ENCODE measurements at places on chromosomes 7 and 10.

- no peak for DNase-seq
These were observed 546.8 kb downstream of the PHTF2 start for GRCh38 chr7:78345293-78345911.

- DNase-seq, result no peak
These were observed 97.5 kb upstream of the NPS start for GRCh38 chr10:127451628-127452027.

DNA sequence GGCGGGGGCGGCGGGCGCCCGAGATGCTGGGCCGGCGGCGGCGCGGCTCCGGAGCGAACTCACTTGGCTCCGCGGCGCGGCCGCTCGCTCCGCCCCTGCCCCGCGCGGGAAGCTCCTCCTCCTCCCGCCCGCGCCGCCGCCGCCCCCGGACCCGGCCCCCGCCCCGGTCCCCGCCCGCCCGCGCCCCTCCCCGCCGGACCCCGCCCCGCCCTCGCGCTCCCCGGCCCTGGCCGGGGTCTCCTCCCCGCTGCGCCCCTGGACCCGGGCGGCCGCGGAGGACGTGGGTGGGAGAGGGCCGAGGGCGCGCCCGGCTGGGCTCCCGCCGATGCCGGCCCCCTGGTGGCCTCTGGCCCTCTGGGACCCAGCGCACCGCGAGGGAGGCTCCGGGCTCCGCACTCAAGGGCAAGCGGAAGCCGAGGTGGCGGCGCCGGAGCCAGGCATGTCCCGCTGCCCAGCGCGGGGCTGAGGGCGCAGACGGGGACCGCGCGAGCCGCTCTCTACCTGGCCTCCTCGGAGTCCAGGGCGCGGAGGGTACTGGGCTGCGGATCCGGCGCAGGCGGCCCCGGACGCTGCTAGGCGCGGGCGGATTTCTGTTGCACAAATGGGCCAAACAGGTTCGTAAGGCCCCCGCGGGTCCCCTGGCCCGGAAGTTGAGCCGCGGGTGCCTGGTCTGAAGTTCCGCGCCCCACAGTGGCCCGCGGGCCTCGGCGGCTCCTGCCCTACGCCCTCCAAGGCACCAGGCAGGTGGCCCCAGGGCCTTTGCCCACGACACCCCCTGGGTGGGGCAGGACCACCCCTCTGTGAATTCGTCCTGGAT, at the start of gene TCERG1L:
Gene TCERG1L, minus strand, starts transcription at position 61 of the 817 bp plus-strand sequence. CDS start 86 bp downstream, outside the sequence.
- DNase-seq, result no peak

DNA sequence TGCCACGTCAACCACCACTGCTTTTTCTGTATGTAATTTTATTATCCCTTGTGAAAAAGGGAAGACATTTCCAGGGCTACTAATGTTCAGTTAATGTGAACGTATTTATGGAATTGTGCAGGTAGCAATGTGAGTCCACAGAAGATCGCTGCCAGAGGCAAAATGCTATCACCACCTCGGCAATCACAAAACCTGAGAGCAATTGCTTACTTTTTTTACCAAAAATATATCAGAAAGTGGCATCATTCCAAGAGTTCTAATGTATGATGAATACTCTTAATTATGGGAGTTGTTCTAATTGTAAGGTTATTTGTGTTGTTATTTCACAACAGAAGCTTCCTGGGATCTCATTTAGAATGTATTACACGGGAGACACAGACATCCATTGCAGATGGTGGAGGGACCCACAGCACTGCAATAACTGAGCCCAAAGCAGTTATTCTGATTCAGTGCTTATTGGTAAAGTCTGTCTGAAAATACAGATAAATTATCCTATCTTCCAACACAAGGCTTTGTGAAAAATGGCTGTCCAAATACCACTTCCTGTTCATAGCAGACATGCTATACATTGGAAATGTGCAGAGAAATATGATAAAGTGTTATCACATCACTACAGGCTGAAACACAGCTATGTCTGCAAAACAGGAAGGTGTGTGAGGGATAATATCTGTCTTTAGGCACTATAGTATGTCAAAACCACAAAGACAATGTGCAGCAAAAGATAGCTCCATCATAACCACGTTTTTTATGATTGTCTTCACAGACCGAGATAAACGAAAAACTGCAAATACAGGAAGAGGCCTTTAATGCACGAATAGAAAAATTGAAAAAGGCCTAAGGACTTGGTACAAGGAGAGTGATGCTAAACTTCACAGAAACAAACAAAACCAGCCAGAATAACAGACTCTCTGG, 102.7 kb downstream of the CABCOCO1 start:
- DNase-seq, result no peak

DNA sequence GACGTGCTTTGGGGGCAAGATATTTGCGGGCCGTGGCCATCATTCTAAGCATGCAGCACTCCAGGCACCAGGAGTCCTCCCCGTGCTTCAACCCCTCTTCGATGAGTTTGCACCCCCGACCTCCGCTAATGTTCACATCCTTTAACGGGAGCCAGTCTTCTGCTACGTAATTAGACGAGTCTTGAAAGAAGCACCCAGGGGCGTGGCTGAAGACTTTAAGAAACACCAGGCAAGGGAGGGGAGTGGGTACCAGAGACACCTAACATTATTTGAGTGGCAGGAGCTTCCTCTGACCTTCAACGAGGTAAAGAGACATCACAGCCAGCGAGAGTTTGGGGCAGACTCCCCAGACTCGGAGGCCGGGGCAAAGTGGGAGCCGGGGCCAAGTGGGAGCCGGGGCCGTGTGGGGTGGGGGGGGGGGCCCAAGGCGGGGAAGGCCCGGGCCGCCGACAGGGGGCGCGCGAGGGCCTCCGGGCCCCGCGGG, 31.1 kb upstream of the TOMM7 start:
- peak; percentile 90 for DNase-seq

GRCh38 chr7:98541101-98541500, 76.0 kb upstream of the NPTX2 start:
- no peak for DNase-seq

DNA sequence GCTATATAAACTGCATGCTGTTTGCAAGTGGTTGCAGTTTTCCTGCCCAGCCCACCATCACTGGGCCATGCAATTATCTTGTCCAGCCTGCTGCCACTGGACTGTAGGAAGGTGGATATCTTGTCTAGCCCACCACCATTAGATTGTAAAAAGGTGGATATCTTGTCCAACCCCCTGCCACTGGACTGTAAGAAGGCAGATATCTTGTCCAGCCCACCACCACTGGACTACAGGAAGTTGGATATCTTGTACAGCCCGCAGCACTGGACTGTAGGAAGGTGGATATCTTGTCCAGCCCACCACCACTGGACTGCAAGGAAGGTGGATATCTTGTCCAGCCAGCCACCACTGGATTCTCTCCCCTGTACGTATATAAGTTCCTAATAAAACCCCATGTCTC, 69.8 kb downstream of the SKAP2 start:
- DNase-seq, result no peak

- no peak for DNase-seq
These were observed 44.5 kb downstream of the MKI67 start for GRCh38 chr10:128081720-128082119.

- no peak for DNase-seq
These were observed 8.0 kb downstream of the HIPK2 start for GRCh38 chr7:139769761-139770160.

GRCh38 chr7:77537778-77538280, 734 bp downstream of the PTPN12 start:
- peak; percentile 66 for DNase-seq

GRCh38 chr7:43042302-43042701, 70.1 kb upstream of the HECW1 start:
- no peak for DNase-seq

- DNase-seq, result peak; percentile 74
These were observed 844 bp downstream of the FBXW4 start for GRCh38 chr10:101693978-101694673.

- DNase-seq, result no peak
These were observed 59.7 kb downstream of the PHTF2 start for GRCh38 chr7:77858278-77858677.

DNA sequence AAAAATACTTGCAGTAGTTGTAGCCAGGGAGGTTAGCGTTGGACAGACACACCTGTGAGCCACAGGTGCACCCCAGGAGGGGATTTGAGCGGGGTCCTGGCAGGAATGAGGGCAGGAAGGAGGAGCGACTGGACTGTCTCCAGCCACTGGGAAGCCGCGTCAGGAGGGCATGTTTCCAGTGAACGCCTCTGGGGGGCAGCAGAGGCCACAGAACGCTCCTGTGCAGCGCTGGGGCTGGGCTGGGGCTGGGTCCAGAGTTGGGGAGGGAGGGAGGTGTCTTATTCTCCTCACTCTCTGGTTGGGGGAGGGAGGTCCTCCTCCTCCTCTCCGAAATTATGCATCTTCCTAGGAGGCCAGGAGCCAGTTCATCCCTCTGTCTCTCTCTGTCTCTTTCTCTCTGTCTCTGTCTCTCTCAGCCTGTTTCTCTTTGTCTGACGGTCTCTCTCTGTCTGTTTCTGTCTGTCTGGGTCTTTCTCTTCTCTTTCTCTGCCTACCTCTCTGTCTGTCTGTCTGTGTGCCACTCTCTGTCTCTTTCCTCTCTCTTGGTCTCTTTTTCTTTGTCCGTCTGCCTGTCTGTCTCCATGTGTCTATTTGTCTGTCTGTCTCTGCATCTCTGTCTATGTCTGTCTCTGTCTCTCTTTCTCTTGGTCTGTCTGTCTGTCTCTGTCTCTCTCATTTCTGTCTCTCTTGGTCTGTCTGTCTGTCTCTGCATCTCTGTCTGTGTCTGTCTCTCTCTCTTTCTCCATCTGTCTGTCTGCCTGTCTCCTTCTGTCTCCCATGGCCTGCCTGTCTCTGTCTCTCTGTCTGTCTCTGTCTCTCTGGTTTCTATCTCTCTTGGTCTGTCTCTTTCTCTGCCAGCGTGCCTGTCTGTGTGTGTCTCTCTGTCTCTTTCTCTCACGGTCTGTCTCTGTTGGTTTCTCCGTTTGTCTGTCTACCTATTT, 9.9 kb upstream of the PSMG3 start:
- DNase-seq, result peak; percentile 84

- no peak for DNase-seq
These were observed 43.5 kb upstream of the CACUL1 start for GRCh38 chr10:118798231-118798662.

DNA sequence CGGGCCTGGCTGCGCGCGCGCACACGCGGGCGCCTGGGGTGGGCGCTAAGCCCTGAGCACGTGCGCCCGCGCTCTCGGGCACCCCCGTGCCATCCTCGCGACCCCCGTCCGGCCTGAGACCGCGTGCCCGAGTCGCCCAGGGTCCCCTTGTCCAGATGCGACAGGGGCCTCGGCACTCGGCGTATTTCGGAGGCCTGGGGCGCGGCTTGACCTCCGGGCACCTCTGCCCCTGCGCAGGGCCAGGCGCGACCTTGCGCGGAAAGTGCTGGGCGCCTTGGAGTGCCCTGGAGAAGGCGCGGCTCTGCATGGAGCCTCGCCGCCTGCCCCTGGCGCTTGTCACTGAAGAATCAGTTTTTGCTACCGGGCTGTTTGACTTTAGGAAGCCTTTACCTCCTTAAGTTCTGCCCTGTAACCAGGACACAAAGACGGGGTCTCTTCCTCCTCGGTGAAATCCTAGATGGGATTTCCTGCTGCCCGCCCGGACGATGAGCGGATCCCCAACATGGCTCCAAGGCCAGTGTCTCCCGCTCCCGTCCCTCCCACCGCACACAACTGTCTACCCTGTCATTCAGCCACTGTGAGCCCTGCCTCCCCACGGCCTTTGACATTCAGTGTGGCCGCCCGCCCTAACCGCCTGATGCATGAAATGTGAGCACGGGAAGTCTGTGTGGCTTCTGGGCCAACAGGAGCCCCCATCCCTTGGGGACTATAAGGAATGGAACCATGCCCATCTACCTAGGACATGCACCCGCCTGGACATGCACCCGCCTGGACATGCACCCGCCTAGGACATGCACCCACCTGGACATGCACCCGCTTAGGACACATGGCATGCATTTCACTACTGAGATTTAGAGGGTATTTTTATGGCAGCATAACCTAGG, 1.1 kb upstream of the STK32C start:
- no peak for DNase-seq

GRCh38 chr10:132269266-132270230, 38.2 kb downstream of the STK32C start:
- DNase-seq, result no peak

DNA sequence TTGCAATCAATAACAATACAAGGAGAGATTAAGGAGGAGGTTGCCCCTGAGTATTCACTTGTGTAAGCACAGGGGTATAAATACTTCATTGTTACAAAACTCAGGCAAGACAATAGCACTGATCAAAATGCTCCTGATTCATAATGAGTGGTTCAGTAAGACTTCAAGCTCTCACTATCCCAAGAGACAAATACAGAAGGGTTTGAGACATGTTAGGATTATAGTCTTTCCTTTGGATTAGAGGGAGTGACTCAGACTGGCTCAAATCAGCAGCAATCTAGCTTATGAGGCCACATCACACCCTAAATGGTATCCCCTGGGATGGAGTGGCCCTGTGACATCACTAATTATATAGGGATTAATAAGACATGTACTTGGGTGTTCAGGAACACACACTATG, 167.2 kb upstream of the HGF start:
- no peak for DNase-seq

- DNase-seq, result no peak
These were observed 11.1 kb downstream of the MAFK start for GRCh38 chr7:1541431-1542162.

DNA sequence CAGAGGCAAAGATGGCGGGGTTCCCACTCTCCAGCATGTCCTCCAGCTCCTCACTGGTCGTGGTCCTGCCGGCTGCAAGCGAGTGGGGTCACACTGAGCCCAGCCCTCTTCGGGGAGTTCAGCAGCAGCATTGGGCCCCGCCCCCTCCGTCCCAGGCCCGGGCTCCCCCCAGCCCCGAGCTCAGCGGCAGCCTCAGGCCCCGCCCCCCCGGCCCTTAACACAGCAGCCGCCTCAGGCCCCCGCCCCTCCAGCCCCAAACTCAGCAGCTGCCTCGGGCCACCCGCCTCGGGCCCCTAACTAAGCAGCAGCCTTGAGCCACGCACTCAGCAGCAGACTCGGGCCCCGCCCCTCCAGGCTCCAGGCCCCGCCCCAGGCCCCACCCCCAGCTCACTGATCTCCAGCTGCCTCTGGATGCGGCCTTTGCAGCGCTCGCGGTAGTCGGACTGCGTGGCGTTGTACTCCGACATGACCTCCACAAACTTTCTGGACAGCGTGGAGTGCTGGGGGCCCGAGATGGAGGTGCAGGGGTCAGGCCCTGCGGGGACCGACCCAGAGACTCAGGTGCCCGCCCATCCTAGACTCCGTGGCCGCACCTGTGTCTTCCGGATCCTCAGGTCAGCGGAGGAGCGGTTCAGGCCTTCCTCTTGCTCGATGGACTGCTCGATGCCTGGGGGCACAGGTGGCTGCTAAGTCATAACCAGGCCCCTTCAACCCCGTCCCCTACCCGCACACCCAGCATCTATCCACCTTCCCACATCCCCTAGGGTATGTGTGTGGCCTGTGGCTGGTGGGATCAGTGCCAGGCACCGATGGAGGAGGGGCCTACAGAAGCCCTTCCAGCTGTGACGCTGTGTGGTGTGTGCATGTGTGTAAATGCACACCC, 15.5 kb downstream of the STX1A start:
- DNase-seq, result peak; percentile 67

DNA sequence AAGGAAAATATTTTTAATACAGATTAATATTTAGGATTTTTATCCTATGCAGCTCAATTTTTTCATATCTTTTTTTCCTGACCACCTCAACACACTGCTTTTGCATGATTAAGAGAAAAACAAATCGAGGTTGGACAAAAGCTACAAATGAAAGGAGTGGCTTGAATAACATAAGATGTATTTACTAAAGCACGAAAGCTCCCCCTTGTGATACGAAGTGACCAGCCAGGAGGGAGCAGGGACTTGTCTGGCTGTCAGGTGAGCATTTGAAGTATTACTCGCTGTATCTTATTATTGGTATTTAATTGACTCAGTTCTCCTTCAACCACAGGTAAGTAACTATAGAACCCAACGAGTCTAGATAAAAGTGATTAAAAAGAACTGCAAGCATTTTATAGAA, 265.2 kb upstream of the PHF14 start:
- peak; percentile 61 for DNase-seq

Measured in NAMALWA (cell line).